ENCODE measurements at places on chromosomes 12 and 14.

- DNase-seq: no peak
Measured at GRCh38 chr12:63420206-63420644, 248.1 kb downstream of the DPY19L2 start.

GRCh38 chr14:70907996-70908934 is 1.0 kb downstream of the PCNX1 start:
- DNase-seq: peak; percentile 55

GRCh38 chr12:104670439-104671408 is 214.0 kb downstream of the CHST11 start:
- no peak for DNase-seq

DNA sequence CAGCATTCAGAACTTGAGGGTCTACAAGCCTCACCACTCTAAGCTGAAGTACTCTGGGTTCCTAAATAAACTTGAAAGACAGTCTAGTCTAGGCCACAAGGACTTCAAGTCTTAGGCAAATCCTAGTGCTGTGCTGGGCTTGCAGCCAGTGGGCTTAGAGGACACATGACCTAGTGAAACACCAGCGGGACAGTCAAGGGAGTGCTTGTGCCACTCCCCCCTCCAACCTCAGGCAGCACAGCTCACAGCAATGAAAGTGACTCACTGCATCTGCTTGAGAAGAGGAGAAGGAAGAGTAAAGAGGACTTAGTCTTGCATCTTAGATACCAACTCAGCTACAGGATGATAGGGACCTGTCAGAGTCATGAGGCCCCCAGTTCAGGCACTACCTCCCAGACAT is 438.1 kb downstream of the IPO8 start:
- no peak for DNase-seq

DNA sequence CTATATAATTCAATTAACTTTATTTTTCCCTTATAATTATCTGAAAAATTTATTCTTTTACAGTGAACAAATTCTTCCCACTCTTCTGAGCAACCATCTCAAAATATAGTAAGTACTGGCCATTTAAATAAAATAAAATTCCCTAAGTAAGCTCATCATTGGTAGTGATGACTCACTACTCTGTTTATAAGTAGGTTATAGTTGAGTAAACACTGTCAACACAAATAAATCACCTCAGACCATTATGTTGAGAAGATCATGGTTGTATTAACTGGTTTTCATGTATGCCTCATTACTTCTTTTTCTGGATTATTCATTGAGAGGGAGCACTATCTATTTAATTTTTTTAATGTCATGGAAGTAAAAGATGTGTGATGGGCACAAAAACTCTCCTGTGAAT is 220.5 kb downstream of the SEC23A start:
- DNase-seq: no peak

DNA sequence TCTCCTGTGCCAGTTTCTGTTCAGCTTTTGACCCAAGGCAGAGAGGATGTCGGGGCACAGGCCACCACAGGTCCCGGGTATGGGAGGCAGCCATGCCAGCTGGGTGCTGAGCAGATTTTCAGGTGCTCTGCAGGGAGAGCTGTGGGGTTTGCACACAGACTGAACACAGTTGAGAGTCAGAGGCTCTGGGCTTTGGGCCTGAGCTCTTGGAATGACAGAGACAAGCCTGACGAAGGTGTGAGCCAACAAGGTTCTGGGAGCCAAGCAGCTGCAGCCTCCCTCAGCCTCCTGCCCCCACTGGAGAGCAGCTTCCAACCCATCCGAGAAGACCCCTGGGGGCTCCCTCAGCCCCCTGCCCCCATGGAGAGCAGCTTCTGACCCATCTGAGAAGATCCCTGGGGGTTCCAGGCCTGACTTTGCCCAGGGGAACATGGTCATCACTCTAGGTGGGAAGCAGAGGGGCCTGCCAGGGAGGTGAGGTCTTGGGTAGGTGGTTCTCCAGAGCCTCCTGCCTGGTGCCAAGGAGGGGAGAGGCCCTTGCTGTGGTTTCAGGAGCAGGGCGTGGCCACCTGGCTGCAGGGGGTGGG is 13.8 kb downstream of the FBRSL1 start:
- DNase-seq: no peak

DNA sequence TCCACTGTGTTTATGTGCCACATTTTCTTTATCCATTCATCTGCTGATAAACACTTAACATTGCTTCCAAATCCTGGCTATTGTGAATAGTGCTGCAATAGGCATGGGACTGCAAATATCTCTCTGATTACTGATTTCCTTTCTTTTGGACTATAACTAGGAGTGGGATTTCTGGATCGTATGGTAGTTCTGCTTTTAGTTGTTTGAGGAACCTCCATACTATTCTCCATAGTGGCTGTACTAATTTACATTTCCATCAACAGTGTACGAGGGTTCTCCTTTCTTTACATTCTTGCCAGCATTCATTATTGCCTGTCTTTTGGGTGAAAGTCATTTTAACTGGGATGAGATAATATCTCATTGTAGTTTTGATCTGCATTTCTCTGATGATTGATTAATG is 47.6 kb downstream of the TAOK3 start:
- no peak for DNase-seq

GRCh38 chr14:53265025-53265424 is 111.9 kb upstream of the DDHD1 start:
- DNase-seq: no peak

GRCh38 chr12:77847680-77848431 is 17.2 kb downstream of the NAV3 start:
- DNase-seq: no peak

Measured in activated T-helper 9 cell treated with anti-CD3 and anti-CD28 coated beads, Interleukin-2, amount 50 U/mL, for 16 hours (primary cell).